ENCODE measurements at places on chromosomes 5 and 9.
A peak's percentile ranks its signal among the peaks of the same experiment; 100 is the strongest.

DNA sequence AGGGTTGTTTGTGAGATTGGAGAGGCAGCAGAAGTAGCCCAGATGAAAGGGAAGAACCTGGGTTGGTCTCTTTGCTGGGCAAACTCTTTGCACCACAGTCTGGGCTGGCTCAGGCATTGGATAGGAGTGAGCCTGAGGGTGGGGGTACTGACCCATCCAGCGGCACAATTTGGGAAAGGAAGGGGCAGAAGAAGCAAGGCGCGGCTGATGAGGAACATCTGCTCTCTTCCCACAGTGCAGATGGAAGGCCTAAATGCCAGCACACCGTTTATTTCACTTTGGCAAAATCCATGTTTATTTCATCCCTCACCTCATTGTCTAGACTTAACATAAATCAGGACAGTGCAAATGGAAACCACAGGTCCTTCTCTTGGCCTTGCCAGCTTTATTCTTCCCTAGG is 32.3 kb downstream of the PALM2AKAP2 start:
- DNase-seq = no peak

DNA sequence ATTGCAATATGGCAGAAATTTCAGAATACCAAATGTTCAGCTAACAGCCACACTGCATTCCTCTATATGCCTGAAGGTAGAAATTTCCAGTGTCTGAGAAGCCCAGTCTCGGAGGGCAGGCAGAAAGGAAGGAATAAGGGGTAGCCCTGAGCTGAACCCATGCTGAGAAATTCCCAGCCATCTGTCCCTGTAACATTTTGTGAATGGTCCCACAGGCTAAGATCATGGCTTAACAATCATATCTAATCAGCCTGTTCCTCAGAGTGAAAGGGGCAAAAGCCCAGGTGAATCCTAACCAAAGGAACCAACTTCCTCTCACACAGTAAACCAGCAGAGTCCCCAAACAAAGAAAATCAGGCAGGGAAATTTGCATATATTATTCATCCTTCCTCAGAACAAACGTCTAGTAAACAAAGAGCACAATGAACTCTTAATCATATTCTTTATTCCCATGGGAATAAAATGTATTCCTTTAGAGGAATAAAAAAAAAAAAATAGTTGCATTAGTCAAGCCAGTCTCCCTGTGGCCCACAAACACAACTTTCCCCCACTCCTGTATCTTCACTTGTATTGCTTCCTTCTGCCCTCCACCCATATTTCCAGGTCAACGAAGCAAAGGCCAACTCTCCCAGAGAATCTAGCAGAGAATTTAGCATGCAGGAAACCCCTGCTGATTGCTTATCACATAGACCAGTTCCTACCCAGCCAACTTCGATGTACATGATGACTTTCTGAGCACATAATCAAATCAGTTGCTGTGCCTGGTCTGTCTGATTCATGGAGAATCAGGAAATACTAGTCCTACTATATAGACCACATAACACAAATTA is 257.6 kb downstream of the FAM114A2 start:
- DNase-seq = no peak

- no peak for DNase-seq
These were observed 261.8 kb downstream of the MCTP1 start for GRCh38 chr5:95022967-95023695.

DNA sequence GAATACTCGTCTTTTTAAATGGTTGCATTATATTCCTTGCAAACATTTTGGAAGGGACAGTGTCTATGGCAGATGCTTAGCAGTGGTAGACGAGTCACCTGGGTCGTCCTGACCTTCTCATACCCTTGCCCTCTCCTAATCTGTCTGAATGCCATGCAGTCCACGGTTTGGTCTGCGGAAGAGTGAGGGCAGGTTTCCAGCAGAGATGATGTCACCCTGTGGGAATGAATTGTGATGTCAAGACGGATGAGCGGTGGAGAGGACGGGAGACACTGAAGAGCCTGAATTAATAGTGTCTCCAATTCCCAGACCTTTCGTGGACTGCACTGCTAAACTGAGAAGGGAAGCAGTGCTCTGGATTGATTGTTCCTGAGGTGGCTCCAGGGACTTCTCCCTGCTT is 329.0 kb upstream of the PANK3 start:
- no peak for DNase-seq

DNA sequence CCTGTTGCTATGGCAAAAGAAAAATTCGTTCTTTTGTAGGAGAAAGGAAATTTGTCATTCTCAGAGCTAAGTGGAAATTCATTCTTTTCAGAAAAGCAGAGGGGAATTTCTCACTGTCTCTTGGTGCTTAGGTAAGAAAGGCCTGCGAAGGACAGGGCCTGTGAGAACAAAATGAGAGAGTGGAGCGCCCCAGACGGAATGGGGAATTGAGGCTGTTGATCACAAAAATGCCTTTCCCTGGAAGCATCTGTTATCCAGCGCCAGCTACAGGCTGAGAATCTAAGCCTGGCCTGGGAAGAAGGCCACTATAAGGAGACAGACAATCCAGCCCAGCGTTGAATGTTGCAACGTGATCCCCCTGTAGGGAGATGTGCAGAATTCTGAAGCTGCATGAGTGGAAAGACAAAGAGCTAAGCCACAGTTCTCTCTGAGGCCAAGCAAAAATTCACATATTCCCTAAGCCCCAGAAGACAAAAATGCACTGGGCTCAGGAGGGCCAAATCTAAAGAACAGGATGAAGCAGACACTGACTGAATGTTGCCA is 44.8 kb upstream of the CLK4 start:
- no peak for DNase-seq

- no peak for DNase-seq
These were observed 1.6 kb upstream of the ST6GALNAC4 start for GRCh38 chr9:127918183-127919107.

DNA sequence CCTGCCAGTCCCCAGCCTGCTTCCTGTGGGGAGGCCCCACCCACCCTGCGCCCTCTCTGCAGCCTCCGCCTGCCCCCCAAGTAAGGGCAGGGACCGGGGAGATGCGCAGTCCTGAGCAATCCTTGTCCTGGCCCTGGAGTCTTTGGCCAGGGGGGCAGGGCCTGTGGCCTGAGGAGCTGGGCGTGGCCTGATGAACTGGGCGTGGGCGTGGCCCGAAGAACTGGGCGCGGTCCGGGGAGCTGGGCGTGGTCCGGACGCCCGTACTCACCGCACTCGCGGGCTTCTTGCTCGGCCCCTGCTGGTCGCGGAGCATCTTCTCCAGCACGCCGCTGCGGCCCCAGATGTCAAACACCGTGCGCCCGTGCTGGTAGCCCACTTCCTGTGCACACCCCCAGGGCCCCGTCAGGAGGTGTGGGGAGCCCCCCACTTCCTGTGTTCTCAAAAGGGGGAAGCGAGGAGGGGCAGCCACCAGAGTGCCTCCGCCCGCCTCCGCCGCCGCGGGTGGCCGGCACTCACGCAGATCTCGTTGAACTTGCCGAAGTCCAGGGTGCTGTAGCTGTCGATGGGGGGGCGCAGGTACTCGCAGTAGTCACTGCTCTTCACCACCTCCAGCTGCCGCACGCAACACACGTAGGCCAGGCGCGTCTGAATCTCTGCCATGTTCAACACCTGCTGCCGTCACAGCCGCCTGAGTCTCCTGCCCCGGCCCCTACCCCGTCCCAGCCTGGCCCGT is 2.7 kb upstream of the NSMF start:
- peak; percentile 93 for DNase-seq

GRCh38 chr5:78727786-78728761 is 79.5 kb upstream of the LHFPL2 start:
- no peak for DNase-seq

GRCh38 chr5:1514027-1514818 is 9.5 kb downstream of the LPCAT1 start:
- peak; percentile 76 for DNase-seq

GRCh38 chr5:175842951-175843793 is 28.2 kb upstream of the CPLX2 start:
- no peak for DNase-seq

GRCh38 chr5:129506086-129506485 is 46.0 kb downstream of the ADAMTS19 start:
- DNase-seq = no peak

- peak; percentile 84 for DNase-seq
These were observed 800 bp upstream of the AP3B1 start for GRCh38 chr5:78295035-78295961.

DNA sequence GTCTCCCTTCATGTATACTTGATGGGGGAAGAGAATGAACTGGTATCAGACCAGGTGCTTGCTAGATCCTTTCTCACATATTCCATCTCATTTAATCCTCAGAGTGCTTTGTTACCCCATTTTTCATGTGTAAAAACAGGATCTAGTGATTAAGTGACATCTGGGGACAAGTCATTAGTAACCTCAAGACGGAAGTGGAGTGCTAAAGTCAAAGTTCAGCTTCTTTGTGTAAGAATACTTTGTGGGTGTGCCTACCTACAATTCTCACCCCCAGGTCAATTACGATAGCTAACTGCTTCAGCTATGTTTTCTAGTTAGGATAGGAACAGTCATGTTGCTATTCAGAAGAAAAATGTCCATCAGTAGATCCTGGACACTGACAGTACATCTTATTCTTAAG is 3.1 kb upstream of the FAM120AOS start:
- DNase-seq = no peak

DNA sequence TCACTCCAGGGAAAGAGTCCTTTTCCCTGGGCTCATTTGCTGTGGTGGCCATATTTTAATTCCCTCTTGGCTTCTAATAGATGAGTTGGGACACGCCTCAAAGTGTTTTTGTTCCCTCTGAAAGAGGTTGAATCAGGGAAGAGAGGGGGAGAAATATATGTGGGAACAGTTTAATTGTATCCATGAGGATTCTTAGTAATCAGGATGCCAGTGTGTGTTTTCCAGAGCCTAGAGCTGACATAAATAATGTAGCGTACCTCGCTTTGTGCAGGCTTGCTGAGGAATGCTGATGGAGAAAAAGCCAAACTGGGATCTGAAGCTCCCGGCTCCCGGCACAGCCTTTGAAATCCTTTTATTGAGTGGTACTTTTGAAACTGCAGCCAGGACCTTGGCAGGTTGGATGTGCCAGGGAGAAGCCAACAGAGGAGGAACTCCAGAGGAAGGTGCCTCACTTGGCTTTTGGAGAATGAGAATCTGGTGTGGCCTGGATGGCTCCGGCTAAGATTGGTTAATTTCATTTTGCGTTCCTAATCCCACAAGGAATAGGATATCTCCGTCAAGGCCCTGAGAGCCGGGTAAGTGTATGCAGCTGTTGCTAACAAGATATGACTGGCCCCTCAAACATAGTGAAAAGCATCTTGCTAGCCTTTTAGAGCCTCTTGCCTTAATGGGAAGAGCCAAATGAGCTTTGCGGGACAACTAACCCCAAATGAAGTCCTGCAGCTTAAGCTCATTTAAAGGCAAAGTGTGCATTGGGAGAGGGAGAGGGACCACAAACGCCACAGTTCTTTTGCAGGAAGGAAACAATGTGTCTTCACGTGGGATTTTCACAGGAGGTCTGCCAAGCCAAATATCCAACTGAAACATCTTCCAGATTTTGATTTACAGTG is 471.1 kb upstream of the WWC1 start:
- no peak for DNase-seq

GRCh38 chr5:150124111-150124557 is 31.5 kb downstream of the PDGFRB start:
- DNase-seq = peak; percentile 77

DNA sequence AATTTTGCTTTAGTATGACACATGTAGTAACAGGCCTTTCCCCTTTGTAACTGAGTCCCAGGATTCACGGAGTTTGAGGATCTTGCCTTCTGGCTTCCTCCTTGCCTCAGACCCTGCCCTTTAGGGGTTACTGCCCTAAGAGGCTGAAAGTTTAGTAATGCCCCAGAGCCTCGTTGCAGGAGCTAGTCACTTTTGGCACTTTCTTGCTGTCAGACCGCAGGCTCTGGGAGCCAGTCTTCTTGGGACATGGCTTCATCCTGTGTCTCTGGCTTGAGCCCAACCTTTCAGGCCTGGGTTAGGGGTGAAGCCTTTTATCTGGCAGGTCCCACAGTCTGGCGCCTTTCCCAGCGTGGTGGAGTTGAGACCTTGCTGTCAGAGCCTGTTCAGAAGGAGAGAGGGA is 185.6 kb upstream of the DMRT1 start:
- peak; percentile 94 for DNase-seq

- no peak for DNase-seq
These were observed 7.6 kb downstream of the RNF38 start for GRCh38 chr9:36392489-36392888.

DNA sequence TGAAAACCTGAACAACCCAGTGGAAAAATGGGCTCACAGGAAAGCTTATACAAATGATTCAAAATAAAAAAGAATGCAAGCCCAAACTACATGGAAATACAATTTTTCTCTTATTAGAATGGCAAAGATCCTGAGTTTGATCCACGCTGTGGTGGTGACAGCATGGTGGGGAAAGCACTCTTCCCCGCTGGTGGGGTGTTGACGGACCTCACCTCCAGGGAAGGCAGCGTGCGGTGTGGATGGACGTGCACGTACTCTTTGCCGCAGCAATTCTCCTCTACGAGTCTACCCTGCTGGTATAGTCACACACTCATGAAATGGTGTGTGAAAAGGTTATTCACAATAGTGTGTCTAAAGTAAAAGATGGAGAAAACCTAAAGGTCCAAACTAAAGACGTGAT is 5.9 kb upstream of the ZFP62 start:
- DNase-seq = no peak

DNA sequence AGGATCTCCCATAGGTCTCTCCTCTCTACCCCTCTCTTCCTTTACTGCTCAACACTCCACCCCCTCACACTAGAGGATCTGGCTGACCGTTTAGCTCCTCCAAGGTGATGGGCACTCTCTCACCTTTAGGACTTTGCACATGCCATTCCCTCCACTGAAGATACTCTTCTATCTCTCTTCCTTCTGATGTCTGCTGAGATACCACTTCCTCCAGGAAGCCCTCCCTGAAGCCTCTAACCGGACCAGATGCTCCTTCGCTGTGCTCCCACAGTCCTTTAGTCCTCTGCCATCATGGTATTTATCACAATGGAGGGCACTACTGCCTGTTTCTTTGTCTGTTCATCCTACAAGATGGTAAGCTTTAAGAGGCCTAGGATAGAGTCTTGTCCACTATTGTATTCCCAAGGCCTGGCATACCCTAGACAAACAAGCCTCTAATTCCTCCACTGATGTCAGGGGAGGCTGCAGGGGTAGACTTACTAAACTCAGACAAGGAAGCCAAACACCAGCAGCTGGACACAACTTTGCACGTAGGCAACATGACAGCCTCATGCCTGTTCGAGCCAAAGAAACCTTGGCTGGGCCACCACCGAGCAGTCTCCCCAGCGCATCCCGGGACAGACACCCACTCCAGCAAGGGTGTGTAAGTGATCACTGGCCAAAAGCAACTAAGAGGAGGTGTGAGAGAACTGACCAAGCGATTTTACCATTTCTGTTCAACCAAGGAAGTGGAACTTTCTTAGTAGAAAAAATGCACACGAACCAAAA is 20.2 kb downstream of the ORM2 start:
- DNase-seq = no peak

DNA sequence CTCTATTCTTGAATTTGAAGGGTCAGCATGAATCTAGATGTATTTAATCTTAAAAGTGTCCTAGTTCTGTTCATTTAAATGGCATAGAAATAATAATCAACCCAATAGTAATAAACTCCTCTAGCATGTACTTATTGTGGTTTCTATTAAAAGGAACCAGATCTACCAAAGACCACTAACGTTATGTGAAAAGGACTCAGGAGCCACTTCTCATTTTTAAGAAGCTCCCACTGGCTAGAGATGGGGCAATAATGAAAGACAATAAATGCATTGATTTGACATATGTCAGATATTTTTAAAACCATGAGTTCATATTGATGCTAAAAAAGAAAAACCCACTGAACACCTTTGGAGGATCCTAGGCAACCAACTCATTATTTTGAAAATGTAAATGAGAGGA is 191.9 kb downstream of the ATP10B start:
- no peak for DNase-seq
